ENCODE measurements at places on chromosomes 12 and 14.

- DNase-seq, result no peak
Measured at GRCh38 chr12:69701826-69702225, 2.7 kb upstream of the BEST3 start.

- no peak for DNase-seq
Measured at GRCh38 chr12:27206801-27207502, 37.1 kb upstream of the STK38L start.

DNA sequence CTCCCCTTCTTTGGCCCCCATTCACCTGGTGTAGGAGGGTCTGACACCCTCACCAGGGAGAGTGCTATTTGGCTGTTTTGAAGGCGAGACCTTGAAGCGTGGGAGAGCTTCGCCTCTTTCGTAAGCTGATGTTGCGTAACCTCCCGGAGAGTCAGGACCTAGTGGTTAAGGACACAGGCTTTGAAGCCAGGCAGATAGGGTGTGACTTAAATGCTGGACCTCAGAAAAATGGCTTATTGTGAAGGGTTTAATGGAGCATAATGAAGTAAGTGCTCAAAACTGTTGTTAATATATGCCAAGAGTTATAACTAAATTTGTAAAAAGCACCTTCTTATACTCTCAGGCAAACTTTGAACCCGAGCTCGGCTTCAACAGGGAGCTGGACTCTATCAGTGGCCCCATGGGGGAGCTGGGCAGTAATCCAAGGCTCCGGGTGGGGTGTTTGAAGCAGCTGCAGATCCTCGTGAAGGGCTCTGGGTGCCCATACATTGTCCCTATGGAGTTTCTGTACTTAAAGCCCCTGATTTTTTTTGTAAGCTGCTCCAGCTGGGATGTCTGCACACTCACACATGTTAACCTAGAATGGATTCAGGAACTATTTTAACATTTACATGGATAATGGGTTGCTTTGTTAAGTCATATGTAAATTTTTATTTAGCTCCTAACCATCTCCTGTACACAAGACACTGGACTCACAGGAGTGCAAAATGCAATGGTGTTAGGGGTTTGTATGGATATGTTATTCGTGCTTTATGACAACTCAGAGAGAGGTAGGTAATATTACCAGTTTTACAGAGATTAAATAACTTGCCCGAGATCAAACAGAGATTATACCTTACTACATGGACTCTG is 26.0 kb downstream of the PPFIBP1 start:
- DNase-seq, result no peak

GRCh38 chr14:90995785-90996184 is 64.7 kb downstream of the RPS6KA5 start:
- no peak for DNase-seq

GRCh38 chr14:91163316-91163715 is 49.4 kb downstream of the DGLUCY start:
- no peak for DNase-seq

DNA sequence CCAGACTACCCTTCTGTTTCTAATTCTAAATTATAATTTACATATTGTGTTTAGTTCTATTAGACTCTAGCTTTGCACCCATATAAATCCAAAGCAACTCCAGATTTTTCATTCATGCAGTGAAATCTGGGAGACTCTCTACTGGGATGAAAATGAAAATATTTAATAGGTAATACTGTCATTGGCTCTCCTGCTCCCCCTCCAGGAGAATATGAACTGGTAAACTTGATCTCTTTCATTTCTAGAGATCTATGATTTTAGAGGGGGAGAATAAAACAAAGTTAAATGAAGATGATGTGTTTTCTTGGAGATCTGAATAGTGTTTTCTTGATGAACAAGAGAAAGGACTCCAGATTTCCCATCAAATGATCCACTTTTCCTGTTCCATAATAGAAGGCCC is 104.3 kb upstream of the TMCC3 start:
- no peak for DNase-seq

DNA sequence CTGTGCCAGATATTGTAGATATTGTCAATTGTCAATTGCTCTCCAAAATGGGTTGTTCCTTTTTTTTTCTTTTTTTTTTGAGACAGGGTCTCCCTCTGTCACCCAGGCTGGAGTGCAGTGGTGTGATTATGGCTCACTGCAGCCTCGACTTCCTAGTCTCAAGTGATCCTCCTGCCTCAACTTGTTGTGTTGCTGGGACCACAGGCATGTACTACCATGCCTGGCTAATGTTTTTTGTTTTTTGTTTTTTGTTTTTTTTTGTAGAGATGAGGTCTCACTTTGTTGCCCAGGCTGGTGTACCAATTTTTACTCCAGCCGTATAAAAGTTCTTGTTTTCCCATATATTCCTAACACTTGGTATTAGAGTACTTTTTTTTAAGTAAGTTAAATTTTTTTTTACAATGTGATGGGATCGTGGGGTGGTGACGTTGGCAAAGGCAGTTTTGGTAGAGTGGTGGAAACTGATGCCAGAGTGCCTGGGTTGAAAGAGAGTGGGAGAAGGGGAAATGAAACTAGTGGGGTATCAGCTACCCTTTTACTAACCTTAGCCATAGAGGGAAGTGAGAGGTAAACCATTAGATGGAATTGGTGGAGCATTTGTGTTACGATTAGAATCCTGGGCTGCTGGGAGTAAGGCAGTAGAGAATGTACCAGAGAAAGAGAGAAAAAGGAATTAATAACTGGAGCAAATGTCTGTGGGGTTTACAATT is 33.0 kb upstream of the CFAP54 start:
- DNase-seq, result no peak

DNA sequence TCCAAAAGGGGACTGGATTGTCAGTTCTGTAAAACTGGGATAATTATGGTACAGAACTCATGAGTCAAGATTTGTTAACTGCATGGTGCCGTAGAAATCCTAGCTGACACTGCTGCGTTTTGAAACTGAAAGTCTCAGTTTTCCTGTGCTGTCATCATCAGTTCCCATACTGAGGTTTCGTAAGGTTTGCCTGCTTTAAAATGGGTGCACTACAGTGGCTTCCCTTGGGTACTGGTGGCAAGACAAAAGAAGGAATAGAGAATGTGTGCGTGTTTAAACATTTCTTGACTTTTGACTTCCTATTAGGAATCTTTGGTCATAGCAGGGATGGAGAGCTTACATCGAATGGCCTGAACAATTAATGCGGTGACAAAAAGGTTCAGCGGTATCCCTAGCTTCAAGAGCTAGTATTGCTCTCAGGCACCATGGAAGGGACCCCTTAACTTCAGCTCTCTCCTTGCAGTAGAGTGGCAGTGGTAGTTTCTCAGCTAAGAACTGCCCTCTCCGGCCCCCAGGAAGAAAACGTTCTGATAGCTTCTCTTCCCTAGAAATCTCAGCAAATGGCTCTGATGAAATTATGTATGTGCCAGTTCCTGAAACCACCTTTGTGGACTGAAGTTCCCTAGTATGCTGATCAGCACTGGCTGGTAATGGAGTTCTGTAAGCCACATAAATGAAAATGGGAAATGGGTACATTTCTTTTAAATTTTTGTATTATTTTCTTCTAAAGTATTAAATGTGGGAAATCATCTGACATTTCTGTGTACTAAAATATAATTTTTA is 28.9 kb downstream of the ANO6 start:
- DNase-seq, result no peak

- DNase-seq, result no peak
Measured at GRCh38 chr12:104049903-104050356, at the start of gene GLT8D2. TSS of gene GLT8D2 (minus strand) at chr12:104050187. CDS start at chr12:104019648, 30,539 bp downstream.

DNA sequence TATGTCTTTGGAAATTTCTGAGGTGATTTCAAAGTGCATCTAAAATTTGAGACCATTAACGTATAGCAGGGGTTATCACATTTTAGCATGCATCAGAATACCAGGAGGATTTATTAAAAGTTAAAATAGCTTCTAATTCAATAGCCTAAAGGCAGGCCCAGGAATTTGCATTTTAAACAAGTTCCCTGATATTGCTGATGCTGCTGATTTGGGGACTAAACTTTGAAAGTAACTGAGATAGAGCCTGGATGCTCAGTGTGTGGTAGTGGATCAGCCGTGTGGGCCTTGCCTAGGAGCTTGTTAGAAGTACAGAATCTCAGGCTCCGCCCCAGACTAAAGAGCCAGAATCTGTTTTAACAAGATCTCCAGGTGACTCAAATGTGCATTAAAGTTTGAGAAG is 375.0 kb upstream of the FBXO33 start:
- DNase-seq, result no peak

DNA sequence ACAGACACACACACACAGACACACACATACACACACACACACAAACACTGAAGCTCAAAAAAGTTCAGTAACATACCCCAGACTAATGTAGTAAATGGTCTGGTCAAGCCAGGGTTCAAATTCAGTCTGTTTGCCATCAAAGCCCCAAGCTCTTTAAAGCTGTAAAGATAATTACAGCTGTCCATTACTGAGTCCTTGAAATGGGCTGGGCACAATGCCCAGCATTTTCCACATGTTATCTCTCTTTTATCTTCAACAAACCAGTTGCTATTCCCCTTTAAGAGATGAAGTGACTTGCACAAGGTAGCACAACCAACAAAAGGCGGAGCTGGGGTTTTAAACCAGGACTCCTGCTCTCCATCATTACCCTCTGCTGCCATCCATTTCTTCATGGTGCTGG is 7.6 kb upstream of the UNC119B start:
- DNase-seq, result no peak

DNA sequence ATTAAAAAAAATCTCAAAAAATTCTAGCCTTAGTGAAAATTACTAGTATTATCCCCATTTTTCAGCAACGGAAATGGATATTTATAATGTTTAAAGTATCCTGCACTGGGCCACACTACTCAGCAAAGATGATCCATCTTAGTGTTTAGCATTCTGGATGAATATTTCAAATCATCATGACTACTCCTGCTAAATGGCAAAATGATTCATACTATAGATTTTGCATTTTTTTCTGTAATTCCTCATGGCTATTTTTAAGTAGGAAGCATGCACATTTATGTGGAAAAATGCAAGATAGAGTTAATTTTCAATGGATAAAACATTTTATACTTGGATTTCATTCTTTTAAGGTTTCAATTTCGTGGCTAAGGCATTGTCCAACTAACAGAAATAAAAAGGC is 59.6 kb downstream of the LRFN5 start:
- no peak for DNase-seq

DNA sequence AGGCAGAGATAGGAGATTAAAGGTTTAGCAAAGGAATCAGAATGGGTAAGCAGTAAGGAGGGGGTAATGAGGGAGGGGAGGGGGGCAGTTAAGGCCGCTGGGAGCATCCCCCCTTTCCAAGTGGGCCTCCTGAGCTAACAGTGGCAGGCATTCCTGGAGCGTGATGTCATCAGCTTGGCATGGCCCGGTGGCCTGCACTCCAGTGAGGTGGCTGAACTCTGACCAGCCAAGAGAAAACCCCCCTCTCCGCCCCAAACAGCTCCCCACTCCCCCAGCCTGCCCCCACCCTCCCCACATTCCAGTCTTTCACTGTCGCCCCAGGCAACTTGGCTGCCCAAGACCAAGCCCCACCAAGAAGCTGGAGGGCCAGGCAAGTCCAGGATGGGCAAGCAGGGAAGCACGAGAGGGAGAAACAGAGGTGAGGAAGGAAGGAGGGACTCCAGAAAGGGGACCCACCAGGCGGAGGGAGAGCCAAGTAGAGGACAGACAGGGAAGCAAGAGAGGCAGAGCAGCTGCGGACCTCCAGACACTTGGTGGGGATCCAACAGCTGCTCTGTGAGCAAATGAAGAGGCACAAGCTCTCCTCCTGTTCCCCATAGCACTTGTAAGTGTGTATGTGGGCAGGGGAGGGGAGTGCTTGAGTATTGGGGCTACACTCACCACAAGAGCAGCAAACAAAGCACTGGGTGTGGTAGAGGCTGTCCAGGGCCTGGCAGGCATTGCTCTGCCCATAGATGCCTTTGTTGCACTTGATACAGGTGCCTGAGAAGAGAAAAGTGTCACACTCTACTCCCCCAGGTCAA is 4.5 kb downstream of the AJUBA start:
- DNase-seq, result no peak

- no peak for DNase-seq
Measured at GRCh38 chr14:42428996-42429395, 822.3 kb downstream of the LRFN5 start.

GRCh38 chr14:35900741-35901140 is 74.6 kb downstream of the BRMS1L start:
- no peak for DNase-seq

DNA sequence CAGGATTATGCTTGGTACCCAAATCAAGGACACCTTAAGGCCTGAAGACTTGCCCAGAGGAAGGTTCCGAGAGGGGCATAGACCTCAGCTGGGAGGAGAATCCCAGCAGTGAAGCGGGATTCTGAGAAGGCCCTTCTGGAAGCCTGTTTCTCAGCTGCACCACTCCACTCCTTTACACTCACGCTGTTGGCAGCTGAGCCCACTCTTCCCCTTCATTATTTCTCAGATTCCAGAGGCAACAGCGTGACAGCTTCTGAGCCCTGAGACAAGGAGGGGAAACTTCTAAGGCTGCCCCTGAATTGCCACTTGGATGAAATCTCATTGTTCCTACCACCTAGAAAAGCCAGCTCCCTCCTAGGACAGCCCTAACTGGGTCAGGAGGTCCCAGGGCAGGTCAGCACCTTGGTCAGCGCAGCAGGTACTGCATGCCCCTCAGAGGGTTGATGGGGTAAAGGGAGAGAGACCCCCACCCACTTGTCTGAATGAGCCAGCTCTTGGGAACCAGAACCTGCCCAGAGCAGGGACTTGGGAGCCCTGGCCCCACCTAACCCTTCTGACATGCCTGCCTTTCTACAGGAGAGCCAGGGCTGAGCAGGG is 53.9 kb downstream of the ISCA2 start:
- DNase-seq, result no peak

GRCh38 chr14:60324837-60325236 is 75.8 kb downstream of the PPM1A start:
- DNase-seq, result no peak

DNA sequence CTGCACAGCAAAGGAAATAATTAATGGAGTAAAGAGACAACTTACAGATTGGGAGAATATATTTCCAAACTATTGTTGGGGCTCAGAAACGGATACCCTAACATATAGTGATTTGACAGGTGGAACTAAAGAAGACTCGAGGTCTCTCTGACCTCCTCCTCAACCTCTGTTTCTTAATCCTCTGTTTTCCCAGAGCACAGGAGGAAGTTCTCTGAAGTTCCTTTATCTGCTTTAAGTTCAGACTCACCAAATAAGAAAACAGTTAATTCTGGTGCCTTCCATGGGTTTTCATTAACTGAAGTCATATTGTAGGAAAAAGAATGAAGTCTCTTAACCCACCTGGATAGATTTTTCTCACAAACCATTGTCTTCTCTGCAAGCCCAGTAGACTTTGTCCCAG is 29.2 kb downstream of the CLEC2D start:
- no peak for DNase-seq

GRCh38 chr12:72272731-72273498 is 745 bp downstream of the TRHDE start:
- DNase-seq, result no peak

GRCh38 chr12:3842517-3842916 is 30.7 kb downstream of the PARP11 start:
- DNase-seq, result no peak

DNA sequence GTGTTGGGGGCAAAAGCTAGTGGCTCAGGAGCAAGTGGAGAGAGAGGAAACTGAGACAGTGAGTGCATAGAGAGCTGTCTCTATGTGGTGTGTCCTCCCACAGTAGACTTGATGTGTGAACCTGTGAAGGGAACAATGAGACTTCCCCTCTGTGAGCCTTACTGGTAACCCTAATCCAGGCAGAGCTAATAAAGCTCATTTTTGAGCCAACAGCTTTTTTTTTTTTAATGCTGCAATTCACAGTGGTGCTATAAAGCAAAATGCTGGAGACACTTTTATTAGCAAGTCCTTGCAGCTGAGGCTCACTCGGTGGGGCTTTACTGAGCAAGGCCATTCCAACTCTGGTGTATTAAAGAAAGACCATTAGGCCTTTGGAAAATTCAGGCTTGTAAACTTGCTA is 26.9 kb downstream of the FBXW8 start:
- no peak for DNase-seq

- DNase-seq, result no peak
Measured at GRCh38 chr12:132766380-132767085, 4.9 kb upstream of the ANKLE2 start.
